ENCODE measurements at places on chromosomes 12 and 14.

- DNase-seq = no peak
These were observed 85.4 kb downstream of the WSCD2 start for GRCh38 chr12:108214486-108214885.

GRCh38 chr14:94173471-94173884, 644 bp upstream of the PPP4R4 start:
- DNase-seq = no peak

DNA sequence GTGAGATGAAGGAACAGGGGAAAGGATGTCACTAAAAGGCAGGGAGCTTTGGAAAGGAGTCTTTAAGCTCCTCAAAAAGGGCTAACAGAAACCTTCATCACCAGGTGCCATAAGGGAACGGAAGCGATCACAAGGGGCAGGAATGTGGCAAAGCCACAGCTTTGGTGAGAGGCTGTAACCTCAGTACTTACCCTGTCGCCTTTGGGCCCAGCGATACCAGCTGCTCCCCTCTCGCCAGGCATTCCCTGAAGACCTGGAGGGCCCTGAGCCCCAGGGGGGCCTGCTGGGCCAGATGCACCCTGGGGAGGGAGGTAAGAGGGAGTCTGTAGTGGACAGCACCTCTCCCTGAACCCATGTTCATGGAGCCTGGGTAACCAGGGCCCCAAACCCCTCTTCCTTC, 18.9 kb downstream of the TMEM106C start:
- DNase-seq = no peak

GRCh38 chr12:120432772-120433525, 5.0 kb upstream of the COX6A1 start:
- DNase-seq = no peak

DNA sequence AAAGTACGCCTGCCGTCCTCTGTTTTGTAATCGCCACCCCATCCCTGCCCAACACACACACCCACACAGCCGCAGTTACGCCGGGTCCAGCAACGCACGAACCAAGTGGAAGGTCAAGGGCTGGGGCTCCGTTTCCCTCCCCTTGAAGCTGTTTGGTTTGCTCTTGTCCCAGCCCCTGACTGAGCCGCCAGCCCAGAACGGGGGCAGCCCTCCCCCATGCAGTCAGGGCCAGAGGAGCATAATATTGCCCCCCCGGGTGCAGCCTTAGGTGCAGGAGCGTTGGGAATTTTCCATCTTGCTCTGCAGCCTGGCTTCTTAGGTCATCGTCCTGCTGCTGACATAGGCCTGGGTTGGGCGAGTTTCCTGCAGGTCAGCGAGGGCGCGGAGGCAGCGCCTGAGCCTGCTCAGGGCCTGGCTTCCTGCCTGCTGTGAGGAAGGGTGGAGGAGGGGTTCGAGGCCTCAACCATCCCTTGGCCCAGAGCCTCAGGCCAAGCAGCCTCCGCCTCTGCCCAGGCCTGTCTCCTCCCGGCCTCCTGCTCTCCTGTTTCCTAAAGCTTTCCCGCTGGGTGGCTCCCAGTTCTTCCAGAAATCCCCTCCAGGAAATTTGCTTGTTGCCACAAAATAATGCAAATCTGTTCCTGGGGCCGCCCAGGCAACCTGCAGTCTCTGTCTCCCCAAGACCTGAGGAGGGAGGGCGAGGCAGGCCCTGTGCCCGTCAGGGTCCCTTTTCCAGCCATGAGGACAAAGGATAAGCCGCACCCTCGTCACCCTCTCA, 44.5 kb downstream of the PSMA6 start:
- DNase-seq = peak; percentile 59

DNA sequence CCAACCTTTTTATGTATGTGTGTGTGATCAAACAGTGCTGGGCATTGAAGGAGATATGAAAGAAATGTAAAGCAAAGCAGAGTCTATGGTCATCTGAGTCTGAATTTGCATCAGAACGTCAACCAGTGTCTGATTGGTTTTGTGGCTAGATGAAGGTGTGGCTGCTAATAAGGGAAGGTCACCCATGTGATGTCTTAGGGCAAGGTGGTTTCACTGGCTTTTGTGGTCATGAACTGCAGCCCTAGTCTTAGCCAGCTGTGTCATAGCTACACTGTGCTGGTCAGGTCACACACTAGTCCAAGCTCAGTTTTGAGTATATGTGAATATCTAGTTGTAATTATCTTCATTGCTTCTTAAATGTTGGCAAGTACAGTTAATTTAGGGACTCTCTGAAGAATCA, 105.8 kb downstream of the TGFB3 start:
- no peak for DNase-seq

DNA sequence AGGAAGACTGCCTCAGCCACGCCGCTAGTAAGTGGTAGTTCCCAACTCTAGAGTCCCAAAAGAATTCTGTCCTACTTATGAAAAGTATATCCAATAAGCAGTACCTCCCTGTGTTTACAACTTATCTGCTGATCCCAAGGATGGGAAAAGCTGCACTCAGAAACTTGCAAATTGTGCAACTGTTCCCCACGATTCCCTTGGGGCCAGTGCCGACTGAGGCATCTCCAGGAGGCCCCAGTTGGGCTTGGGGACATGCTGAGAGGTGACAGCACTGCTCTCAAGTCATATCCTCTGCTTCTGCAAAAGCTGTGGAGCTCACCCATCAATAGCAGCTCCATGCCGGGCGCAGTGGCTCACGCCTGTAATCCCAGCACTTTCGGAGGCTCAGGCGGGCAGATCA, 23.7 kb downstream of the SPRING1 start:
- DNase-seq = no peak

DNA sequence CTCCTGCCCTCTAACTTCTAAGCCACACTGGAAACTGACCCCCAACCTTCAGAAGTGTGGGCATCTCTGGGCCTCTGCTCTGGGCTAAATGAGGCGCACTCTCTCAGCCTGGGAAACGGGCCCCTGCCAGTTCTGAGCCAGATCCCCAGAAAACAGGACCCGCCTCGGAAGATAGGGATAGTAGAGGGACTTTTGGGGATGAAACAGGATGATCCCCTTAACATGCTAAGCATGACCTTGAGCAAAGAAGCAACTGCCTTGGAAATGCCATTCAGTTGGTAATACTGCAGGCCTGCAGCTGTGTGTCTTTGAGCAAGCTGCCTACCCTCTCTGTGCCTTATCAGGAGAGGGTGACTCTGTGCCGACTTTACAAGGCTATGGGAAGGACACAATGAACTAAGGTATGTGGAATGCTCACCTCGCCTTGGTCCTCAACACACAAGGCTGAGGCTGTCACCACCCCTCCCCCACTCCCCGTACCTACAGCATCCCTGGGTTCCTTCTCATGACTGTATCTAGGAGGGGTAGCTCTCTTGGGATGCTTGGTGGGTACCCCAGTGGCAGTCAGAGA, 54.0 kb downstream of the NCOR2 start:
- no peak for DNase-seq

- DNase-seq = no peak
These were observed 34.1 kb downstream of the TMCC3 start for GRCh38 chr12:94616203-94616729.

GRCh38 chr12:71440345-71440762, 756 bp downstream of the LGR5 start:
- no peak for DNase-seq

DNA sequence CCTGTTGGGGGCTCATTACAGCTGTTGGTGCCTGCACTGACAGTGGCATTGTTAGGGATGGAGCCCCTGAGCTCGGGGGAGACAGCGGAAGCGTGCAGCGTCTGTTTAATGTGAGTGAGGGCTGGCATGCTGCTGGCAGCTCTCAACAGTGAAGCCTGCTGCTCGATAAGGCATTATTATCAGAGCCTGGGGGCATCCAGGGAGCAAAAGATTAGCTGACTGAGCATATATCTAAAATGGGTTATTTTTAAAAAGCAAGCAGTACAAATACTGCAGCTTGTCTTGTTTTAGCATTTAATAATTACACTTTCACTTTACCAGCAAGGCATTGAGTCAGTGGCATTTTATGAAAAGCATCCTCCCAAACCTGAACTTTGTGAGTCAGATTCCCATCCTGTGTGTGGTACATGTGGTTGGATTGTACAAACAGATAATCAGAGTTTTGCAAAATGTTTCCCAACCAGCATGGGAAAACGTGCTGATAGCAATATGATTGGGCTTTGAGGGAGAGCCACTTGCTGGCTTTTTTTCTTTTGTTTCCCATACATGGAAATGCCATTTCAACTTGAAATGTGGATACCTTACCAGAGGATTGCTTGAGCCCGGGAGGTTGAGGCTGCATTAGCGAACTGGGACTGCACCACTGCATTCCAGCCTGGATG, 150.8 kb downstream of the PRKCH start:
- peak; percentile 95 for DNase-seq

- no peak for DNase-seq
These were observed 16.3 kb downstream of the RIN3 start for GRCh38 chr14:92529903-92530302.

- no peak for DNase-seq
These were observed 106.5 kb downstream of the SAMD4A start for GRCh38 chr14:54673193-54674045.

- no peak for DNase-seq
These were observed 285.8 kb upstream of the GRIP1 start for GRCh38 chr12:66964629-66965028.

DNA sequence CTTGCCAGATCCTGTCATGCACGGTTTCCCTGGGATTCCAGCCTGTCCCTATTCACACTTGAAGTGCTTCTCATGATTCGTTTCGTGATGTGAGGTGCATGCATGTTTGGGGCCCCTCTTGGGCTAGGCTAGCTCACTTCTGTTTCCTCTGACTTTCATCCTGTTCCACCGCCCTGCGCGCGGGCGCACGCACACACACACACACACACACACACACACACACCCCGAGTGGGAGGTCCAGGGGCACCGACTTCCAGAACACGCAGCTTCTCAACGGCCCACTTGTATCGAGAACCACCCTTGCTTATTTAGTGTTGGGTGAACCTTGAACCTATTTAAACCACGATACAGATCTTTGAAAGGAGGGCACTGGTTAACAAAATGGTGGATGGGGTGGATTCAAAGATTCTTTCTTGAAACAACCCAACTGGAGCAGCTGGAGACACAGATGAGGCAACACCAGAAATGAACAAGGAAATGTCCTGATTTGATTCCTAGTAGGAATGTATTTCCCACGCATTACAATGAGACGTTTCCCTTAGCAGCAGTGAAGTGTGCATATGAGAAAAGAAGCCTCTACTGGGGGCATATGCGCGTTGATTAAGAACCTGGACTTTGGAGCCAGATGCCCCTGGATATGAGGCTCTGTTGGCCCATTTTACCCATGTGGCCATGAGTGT, 16.3 kb downstream of the ELK3 start:
- no peak for DNase-seq

- no peak for DNase-seq
These were observed 995.7 kb downstream of the FLRT2 start for GRCh38 chr14:86525673-86526072.

GRCh38 chr12:5549011-5549410, 117.1 kb downstream of the NTF3 start:
- DNase-seq = no peak

DNA sequence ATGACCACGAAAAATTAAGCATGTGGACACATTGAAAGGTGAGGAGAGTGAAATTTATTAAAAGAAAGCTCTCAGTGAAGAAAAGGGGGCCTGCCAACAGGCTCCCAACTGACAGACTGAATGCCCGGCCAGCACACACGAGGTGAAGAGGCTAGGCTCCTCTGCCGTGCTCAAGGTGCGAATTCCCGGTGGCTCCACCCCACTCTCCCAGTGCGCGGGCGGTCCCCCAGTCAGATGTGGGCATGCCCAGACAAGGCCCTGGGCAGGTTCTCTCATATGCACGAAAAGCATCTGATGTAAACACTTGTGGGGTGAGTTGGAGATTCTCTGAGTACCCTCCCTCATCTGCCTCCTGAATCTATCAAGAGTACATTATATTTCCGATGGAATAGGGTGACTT, 48.5 kb upstream of the OSBPL8 start:
- DNase-seq = no peak

DNA sequence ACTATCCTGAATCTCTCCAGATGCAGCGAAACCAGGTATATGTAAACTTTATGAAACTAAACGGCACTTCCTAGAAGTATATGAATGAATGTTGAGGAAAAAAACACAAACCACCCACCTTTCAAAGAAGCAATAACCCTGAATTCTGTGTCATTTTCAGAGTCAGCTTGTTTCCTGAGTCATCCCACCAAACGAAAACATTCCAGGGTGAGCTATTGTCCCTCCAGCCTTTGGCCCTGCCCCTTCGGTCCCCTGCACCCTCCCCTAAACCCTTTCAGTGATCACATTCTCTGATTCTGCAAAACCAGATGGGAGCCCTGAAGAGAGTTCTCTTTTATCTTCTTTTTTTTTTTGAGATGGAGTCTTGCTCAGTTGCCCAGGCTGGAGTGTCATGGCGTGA, 202.6 kb upstream of the ALG10B start:
- DNase-seq = no peak

- DNase-seq = no peak
These were observed 79.1 kb downstream of the LRIG3 start for GRCh38 chr12:58841058-58841798.

DNA sequence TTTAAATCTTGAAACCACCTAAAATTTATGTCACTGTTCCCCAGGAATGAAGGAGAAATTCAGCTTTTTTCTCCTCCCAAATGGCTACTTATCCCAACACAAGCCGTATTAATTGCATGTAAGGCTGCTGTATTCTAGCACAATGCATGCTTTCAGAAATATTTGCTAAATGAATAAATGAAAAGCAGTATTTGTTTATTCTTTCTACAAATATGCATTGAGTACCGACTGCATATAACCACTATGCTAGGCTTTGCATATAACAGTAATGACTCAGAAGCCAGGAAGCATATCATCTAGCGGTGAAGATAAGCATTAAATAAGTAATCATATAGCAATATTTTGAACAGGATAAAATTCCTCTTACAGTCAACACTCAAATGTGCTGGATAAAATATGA, 5.7 kb upstream of the LRR1 start:
- peak; percentile 60 for DNase-seq

DNA sequence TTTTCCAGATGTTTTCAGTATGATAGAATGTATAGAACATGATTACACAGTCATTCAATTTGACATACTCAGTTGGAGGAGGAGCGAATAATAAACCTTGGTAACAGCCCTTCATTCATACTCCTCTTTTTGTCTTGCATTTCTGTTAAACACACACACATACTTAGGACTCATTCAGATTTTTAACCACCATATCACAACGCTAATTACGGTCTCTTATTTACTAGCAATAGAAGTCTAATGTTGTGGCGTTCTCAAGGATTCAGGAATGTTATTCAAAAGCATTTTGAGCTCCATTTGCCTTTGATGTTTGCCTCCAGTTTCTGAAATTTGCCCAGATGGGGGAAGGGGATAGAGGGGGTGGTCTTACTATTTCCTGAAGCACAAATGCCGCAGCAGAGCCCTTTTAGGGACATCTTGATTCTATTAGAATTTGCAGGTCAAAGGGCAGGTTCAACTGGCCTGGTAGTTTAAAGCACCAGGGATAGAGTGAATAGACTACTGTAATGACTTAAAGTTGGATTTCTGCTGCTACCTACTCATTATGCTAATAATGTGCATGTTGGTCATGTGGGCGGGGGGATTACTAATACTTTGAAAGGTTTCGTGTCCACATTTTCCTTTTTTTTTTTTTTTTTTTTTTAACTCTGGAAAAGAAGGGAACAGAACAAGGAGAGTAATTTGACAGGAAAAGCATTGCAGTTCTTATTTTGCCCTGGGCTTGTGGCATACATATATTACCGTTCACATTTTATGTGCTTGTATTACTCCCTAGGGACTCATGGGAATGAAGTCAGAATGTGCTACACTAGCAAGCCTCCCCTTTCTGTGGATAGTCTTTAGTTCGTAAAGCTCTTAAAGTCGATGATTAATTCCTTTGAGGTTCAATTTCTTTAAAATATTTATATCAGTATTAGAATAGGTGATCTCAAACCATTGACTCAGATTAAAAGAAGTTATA, 226.8 kb downstream of the FBXL14 start:
- DNase-seq = no peak

GRCh38 chr12:93468008-93468371, 676 bp downstream of the MRPL42 start:
- no peak for DNase-seq

Data from AG04450 (cell line).